ENCODE measurements at places on chromosomes 1 and 21.

DNA sequence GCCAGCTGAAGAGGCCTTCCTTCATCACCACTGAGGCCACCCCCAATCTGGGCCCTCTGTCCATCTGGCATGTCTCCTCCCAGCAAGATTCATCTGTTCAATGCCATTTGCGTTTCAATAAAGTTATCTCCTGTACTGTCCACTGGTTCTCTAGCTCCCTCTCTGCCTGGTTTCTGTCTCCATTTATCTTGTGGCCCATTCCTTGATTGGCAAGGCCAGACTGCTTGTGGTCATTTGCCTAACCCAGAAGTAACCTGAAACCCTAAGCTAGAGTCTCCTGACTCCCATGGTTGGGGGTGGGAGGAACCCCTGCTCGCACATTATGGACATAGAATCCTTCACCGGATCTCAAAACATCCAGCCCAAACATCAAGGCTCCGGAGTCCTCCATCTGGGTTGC is 2.1 kb upstream of the IPO9 start:
- DNase-seq, result no peak

DNA sequence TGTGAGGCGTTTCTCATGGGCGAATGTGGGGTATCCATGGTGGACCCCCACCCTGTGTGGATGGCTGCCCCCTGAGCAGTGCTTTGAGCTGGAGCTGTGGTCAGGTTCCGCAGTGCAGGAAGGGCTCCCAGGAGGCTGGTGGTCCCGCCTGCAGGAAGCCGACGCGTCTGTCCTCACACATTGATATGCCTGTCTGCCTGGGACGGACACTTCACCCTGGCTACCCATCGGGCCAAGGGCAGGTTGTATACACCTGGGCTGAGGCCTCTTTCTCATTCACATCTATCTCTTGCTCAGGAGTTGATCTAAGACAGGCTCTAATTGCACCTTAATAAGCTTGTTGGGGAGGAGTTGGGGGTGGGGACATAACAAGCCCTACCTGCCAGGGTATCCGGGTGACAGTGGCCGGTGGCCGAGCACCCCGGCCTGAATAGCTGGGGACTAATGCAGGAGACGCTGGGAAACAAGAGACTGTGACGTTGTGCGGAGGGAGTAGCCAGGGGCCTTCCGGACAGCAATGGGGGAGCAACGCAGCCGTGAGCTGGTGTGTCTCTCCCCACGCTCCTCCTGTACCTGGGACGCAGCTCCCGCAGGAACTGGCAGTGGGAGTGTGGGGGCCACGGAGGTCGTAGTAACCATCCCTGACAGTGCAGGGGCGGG is 21.7 kb downstream of the PDXK start:
- no peak for DNase-seq

DNA sequence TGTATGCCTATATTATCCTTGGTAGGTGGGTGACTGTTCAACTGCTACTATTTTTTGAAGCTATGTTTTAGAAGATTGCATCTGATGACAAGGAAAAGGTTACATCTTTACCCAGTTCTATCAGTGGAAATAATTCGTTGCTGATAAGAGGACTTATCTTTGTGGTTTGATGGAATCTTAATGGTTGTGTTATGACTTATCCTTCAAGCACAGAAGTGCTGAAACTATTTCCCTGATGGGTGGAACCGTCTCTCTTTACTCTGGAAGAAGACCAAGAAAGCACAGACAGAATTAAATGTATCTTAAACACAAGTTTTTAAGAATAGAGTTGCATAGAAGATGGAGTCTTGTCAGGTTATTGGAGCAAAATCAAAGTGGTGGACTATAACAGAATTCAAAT is 437.7 kb upstream of the KAZN start:
- no peak for DNase-seq

DNA sequence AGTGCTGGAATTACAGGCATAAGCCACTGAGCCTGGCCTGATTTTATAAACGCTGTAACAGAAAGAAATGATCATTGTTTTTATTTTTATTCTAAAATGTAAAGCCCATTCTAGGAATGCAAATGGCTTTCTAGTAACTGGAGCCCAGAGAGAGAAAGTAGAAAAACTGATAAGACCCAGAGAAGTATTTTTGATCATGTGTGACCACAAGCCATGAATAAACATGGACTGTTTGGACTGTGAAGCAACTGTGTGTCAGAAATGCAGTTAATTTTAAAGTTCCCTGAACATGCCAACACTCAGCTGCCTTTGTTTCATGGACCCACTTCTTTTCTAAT is 39.7 kb downstream of the EIF2B3 start:
- DNase-seq, result no peak

DNA sequence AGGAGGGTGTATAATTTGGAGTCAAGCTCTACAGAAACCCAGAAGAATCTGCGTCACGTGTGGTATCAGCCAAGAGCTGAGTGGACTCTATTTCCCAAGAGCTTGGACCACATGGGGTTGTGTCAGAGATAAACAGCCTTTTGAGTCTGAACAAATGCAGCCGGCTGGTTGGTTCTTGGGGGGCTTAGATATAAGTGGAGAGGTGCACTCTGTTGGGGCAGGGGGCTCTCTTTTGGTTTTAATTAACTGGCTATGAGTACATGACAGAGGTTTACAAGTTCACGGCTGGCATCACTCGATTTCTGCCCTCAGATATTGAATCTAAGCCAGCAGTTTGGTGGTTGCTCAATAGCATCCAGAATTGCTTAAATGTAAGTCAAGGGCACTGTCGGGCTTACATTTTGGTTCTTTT is 501 bp upstream of the MRAP start:
- DNase-seq, result no peak

GRCh38 chr21:42739061-42739931 is 85.9 kb downstream of the PDE9A start:
- no peak for DNase-seq

DNA sequence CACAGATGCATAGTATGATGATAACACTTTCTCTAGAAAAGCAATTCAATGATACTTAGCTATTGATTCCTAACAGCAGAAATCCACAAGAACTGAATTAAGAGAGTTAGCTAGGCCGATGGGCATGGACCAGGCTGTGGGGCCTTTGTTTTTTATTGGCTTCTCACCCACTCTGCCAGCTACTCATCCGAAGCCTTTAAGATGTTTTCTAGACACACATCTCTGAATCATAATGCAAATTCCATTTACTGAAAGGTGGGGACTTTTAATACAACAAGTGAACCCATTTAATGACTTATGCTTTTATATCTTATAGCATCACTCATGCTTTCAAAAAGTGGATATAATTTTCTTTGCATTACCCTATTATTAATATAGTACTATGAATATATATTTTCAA is 170.2 kb downstream of the RUNX1 start:
- no peak for DNase-seq

- no peak for DNase-seq
Observed at GRCh38 chr1:1899967-1900327, 9.1 kb upstream of the GNB1 start.

GRCh38 chr1:238406098-238406860 is 515.6 kb upstream of the ZP4 start:
- DNase-seq, result no peak

DNA sequence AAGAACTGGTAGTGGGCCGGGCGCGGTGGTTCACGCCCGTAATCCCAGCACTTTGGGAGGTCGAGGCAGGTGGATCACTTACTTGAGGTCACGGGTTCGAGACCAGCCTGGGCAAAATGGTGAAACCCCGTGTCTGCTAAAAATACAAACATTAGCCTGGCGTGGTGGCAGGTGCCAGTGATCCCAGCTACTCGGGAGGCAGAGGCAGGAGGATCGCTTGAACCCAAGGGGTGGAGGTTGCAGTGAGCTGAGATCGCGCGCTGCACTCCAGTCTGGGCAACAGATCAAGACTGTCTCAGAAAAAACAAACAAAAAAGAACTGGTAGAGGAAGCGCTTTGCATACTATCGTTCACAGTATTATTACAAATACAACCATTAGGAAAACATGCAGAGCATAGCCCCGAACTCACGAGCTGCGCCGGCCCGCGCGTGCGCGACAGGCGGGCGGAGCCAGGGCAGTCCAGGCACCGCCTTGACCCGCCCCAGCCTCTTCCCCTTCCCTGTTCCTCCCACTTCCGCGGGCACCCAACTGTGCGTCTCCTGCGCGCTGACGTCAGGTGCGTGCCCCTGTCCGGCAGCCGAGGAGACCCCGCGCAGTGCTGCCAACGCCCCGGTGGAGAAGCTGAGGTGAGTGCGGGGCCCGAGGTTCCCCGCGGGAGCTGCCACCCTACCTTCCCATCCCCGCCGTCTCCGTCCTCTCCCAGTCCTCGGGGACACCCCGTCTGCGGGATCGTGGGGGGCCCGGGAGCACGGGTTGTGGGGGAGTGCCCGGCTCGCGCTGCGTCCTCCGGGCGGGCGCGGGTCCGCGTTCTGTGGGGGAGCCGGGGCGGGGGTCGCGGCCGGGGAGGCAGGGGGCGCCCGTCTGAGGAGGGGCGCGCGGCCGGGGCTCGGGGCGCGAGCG is at the start of gene CDC42:
Gene CDC42 (plus strand): TSS at position 595 of the 902 bp plus-strand sequence. CDS start 25,770 bp downstream, outside the sequence.
- peak; percentile 99 for DNase-seq

GRCh38 chr1:34631126-34631525 is 123.7 kb upstream of the GJB5 start:
- DNase-seq, result no peak

DNA sequence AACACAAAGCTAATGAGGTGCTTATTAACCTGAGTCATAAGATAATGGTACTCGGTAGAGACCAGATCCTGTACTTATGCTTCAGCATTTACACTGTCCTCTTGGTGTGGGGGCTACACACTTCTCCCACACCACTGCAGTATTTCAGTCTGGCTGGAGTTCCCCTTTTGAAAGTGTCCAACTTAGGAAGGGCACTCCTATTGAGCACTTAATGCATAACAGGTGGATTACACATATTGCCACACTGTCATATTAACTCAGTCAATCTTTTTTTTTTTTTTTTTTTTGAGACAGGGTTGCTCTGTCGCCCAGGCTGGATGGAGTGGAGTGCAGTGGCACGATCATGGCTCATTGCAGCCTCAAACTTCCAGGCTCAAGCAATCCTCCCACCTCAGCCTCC is 1.5 kb downstream of the GPATCH4 start:
- no peak for DNase-seq

DNA sequence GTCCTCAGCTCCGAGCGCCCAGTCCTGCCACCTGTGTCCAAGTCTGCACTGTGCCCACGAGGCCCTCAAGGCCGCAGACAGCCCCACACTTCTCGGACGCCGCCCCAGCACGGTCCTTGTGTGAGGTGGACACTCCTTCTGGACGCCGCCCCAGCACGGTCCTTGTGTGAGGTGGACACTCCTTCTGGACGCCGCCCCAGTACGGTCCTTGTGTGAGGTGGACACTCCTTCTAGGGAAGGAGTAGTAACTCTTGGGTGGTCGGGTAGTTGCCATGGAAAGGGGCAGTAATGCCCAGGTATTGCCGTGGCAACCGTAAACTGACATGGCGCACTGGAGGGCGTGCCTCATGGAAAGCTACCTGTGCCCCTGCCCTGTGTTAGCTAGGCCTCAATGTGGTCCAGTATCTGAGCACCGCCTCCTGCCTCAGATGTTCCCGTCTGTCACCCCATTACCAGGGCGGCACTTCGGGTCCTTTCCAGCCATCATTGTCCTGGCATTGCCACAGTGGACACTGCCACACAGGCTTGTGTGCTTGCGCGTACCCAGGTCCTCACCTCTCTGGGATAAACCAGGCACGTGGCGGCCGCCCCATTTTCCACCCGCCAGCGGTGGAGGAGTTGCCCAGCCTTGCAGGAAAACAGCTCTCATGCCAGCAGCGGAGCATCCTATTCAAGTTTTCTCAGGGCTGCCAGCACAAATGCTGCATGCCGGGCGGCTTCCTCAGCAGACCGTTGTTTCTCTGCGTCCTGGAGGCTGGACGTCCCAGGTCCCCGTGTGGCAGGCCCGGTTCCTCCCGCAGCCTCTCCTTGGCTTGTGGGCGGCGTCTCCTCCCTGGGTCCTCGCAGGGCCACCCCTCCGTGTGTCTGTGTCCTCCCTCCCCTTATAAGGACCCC is 40.8 kb upstream of the POFUT2 start:
- DNase-seq, result no peak

- DNase-seq, result no peak
Observed at GRCh38 chr1:119660253-119661083, 12.4 kb upstream of the ZNF697 start.

- no peak for DNase-seq
Observed at GRCh38 chr1:51519865-51520699, 1.0 kb upstream of the EPS15 start.

GRCh38 chr1:19091196-19091953 is 118.7 kb downstream of the UBR4 start:
- no peak for DNase-seq

DNA sequence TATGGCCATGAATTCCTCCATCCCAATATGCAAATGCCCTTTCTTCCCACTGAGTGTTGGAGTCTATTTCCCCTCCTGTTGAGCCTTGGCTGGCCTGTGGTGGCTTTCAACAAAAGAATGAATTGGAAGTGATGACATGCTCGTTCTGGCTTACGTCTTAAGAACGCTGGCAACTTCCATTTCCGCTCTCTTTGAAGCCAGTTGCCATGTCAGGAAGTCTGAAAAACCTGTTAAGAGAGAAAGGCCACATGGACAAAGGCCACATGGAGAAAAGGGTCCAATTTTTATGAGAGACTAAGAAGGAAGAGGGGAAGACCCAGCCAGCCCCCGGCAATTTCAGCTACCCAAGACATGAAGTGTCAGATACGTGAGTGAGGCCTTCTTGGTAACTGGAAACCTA is 45.6 kb upstream of the GADD45A start:
- no peak for DNase-seq

GRCh38 chr1:174913225-174913903 is 86.4 kb upstream of the CACYBP start:
- DNase-seq, result no peak

DNA sequence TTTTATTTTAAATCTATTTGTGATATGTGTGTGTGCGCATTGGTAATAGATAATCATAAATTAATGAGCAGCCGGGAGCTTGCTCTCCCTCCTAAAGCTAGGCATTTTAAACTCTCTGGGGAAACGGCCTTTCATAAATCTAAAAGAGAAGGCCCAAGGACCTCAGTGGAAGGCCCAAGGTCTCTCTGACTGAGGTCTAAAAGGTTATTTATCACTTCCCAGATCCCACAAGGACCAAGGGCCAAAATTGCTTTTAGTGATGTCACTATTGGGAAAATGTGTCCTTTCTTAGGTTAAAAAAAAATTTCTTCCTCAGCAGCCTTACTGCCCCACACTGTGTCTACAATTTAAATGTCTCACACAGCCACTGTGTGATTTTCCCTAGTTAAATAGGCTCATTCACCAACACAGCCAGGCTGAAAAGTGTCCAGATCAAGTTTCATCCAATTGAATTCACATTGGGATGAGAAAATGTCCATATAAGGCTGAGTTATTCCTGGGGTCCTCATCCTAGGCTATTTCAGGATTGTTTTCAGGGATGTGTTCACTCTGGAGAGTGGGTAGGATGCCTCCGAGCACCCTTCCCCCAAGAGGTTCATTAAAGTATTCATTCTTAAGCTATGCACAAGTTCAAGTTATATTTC is 46.1 kb downstream of the SLC44A3 start:
- DNase-seq, result no peak

- no peak for DNase-seq
Observed at GRCh38 chr1:78080767-78081166, 35.0 kb downstream of the GIPC2 start.

- no peak for DNase-seq
Observed at GRCh38 chr1:3745590-3746381, 6.5 kb upstream of the CCDC27 start.

GRCh38 chr21:45073301-45074047 is 906 bp upstream of the ADARB1 start:
- DNase-seq, result no peak

GRCh38 chr1:243849421-243850201 is 432 bp downstream of the AKT3 start:
- peak; percentile 79 for DNase-seq

- no peak for DNase-seq
Observed at GRCh38 chr1:192140382-192140781, 17.9 kb upstream of the RGS18 start.
